LoVo (cell line): ENCODE measurements at places on chromosomes 12 and 14.

GRCh38 chr14:55329999-55330710, 58.9 kb downstream of the FBXO34 start:
- no peak for DNase-seq

DNA sequence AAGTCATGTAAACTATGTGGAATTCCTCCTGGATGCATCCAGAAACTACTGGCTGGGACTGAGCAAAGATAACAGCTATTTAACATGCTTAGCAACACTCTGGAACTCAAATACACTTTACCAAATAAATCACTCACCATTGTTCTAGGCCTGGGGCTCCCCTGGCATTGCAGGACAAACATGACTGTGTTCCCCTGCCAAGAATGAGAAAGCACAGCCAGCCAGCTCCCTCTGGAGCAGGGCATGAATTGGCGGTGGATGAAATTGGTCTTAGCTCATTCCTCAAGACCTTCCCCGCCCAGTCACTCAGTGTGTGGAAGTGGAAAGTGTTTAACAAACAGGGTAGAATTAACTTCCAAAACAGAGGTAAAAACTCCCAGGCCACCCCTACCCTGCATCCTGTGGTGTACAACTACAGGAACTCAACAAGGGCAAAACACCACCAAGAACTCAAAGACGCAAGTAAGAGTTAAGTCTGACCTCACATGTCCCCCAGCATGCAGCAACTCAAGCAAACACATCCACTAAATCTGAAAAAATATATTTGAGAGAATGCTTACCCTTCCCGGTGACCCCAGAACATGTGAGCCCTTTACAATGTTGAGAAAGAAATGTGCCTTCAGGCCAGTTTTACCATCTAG, 58.4 kb upstream of the BDKRB2 start:
- DNase-seq: no peak

GRCh38 chr14:38339696-38340095, 83.8 kb upstream of the CLEC14A start:
- DNase-seq: no peak

GRCh38 chr12:60977966-60978365, 1282.2 kb upstream of the USP15 start:
- DNase-seq: peak; percentile 14

GRCh38 chr12:53332744-53333143, 3.4 kb downstream of the SP7 start:
- DNase-seq: no peak

DNA sequence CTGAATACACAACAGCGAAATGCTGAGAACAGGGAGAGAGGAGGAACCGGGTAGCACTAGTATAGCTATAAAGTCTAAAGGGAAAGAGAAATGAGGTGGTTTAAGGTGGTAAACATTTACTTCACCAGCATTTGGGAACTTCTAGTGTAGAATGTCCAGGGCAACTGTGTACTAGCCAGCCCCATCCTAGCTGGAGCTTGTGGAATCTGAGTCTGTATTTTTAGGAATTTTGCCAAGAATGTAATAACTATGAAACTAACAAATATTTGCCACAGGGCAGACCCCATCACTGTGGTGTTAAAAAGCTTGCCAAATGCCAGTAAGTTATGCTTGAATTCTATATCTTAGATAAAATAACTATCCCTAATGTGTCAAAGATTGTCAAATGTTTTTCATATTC, 398.9 kb upstream of the MIS18BP1 start:
- no peak for DNase-seq

GRCh38 chr12:66065641-66066136, 64.9 kb downstream of the LLPH start:
- no peak for DNase-seq

DNA sequence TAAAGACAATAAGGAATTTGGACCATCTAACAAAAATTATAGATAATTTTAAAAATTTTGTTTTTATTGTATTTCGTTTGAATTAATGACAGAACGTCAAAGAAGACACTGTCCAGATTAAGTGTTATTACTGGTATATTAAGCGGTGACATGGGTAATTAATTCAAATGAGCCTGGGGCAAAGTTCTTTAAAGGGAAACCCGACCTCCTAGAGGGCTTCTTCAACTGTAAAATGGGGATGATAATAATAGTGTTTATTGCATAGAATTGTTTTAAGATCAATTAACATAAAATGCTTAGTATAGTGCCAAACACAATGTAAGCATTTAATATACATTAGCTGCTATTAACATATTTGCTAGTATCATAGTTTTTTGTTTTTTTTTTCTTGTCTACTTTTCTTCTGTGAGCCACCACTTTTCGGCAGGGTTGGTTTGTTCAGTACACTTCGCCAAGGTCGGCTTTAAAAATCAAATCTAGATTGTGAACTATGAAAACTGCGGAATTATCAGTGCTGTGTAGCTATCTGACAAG, 514 bp upstream of the LARP4 start:
- peak; percentile 60 for DNase-seq

DNA sequence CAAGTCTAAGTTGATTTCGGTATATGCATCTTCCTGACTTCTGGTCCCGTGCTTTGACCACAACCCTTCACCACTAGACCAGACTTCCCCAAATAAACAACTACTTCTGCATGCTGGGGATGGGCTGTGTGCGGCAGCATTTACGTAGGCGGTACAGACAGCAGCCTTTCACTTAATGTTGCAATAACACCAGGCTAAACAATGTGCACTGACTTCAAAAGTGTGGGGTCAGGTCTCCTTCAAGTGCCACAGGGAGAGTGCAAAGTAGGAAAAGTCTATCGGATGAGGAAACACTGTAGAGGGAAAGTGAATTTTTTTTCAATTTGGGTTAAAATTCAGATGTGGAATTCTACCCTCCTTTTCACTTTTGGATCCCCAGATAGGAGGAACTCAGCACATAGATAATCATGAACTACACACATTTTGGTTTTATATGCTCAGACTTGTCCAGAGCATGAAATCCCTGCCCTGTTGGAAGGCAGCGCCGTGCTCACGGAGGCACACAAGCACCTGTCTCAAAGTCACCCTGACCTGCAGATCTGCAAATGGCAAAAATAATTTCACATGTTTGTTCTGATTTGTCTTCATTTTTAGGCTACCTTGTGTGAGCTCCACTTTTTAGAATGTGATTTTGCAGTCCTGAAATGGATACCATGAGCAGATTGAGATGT, 3.6 kb upstream of the FOS start:
- no peak for DNase-seq

DNA sequence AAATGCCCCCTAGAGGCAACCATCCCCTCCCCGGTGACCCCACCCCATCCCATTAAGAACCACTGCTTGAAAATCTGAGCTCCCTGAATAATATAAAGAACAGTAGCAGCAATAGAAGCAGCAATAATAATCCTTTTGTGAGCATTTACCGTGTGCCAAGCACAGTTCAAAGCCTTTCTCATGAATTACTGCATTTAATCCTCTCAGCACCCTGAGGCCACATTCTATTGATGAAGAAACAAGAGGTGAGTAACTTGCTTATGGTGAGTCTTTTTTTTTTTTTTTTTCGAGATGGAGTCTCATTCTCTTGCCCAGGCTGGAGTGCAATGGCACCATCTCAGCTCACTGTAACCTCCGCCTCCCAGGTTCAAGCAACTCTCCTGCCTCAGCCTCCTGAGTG, 65.0 kb downstream of the KCNK10 start:
- no peak for DNase-seq

DNA sequence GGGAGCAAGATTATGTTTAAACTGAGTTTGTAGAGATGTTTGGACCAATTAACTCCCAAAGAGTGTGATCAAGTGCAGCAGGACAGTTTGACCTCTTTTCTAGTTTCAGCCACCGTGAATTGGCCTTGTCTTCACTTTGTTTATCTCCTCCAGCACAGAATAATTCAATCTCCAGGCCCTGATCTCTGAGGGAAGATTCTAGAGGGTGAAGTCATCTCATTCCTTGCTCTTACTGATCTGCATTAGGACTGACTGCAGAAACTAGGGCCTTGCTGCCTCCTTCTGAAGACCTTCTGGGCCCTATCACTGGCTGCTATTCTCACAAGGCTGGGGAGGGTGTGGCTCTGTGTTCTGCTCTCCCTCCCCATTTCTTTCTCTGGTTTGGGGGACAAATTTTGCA, 29.4 kb downstream of the C12orf75 start:
- DNase-seq: no peak
